ENCODE measurements at places on chromosomes 3 and 15.

GRCh38 chr15:73873889-73874511 is 636 bp downstream of the TBC1D21 start:
- DNase-seq, result no peak

DNA sequence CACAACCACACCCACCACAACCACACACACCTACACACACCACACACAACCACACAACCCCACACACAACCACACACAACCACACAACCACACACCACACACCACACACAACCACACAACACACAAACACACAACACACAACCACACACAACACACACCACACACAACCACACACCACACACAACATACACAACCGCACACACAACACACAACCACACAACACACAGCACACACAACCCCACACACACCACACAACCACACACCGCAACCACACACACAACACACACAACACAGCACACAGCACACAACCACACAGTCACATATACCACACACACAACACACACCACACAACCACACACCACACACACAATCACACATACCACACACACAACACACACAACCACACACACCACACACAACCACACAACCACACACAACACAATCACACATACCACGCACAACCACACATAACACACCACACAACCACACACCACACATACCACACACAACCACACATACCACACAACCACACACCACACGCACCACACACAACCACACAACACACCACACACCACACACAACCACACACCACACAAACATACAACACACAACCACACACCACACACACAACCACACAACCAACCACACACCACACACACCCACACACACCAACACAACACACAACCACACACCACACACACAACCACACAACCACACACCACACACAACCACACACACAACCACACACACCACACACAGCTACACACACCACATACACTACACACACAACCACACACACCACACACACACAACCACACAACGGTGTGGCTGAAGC is 23.7 kb downstream of the CPN2 start:
- no peak for DNase-seq

GRCh38 chr15:101469520-101470288 is 19.8 kb downstream of the PCSK6 start:
- no peak for DNase-seq

GRCh38 chr3:53856964-53857363 is 10.6 kb downstream of the IL17RB start:
- DNase-seq, result no peak

DNA sequence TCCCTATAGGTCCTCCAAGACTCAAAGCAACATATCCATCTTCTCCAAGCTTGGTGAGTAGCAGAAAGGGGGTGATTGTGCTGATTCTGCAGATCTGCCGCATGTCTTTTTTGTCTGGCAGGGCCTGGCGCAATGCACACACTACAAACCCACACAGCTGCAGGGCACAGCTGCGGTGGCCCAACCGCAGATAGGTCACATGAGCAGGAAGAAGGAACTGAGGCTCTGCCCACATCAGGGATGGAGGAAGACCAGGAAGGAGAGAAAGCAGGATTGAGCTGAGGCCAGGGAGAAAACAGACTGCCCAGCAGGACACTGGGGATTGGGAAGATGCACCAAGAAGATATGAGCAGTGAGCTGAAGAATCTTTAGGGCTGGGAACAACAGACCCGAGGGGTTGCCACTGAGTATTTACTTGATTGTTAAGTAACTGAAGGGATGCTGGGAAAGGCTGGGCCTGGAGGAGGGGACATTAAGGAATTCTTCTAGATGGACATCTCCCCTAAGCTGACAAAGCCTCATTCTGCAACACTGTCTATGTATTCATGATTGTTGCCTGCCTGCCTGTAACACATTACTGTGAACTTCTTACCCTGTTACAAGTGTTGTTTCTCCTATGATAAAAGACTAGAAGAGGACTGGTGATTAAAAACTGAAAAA is 126.7 kb downstream of the MYLK start:
- no peak for DNase-seq

DNA sequence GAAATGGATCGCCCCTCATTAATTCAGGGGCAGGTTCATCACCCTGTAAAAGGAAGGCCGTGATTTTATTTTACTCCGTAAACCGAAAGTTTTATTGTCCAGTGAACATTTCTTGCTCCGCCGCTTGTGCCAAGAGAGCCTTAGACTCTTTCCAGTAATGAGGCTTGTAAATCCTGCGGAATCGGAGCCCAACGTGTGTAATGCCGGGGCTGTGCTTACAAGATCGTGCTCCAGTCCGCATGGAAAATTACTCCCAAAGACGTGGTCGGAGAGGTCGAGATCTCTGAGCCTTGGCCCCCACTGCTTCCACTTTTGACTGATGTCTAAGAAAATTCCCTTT is 649 bp upstream of the PLOD2 start:
- no peak for DNase-seq

DNA sequence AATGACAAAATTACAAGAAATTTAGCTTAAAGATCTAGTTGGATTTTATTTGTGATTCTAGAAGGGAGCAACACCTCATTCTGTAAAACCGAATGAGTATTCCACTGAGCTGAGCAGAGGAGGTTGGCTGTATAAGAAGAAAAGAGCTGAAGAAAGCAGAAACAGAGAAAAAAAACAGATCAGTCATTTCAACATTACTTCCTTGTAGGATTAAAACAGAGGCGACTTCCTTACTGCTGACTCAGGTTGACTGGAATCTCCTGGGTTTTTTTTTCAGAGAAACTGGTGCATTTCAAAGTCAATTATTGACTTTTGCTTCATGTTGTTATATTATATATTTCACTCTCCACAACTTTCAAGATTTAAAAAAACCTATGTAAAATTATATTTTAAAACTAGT is 368.1 kb upstream of the UBE2E2 start:
- no peak for DNase-seq

- peak; percentile 8 for DNase-seq
Observed at GRCh38 chr3:68972358-68972979, 40.1 kb upstream of the TAFA4 start.

DNA sequence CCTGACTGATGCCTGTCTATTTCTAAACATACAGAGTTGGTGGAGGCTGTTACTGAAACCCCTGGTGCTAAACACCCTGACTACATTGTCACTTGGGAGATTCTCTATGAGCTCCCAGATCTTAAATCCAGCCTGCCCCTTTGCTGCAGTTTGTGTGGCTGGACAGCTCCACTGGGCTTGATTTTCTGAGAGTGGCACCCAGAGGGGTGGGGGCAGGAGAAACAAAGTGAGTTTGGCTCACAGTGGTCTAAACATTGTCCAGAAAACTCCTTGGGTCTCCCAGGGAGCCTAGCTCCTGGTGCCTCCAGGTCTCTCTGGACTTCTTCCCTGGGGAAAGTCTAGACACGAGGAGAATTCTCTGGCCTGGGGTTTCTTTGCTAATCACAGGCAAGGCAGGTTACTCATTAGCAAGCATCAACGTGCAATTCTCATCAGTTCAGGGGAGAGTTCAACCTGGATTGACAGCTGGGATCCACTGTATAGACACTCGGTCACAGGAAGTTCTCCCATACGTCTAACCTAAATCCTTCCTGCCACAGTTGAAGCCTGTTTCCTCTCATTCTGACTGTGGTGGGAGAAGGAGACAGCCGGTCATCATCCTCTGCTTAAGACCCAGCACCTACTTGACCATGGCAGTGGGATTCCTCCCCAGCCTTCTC is 7.1 kb upstream of the DLL4 start:
- no peak for DNase-seq

- DNase-seq, result no peak
Observed at GRCh38 chr15:29183071-29183831, 86.4 kb downstream of the NSMCE3 start.

GRCh38 chr3:111895071-111895470 is 36.0 kb downstream of the PHLDB2 start:
- no peak for DNase-seq

DNA sequence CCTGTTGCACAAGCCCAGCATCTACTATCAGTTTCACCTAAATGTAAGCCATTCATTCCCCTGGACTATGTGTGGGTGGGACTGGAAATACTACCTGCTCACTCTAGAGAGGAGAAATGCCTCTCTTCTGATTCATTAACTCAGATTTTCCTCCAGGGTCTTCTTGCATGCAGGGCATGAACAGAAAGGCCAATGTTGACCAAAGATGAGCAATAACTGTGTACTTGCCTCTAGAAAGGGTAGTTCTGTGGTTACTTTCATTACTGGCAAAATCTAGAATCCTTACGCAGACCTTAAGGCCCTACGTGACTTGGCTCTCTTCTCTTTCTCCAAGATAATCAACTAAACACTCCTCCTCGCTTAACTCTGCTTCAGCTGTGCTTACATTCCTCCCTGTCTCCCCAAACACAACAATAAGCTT is 81.4 kb upstream of the PSMD6 start:
- no peak for DNase-seq

GRCh38 chr3:44236485-44236908 is 5.2 kb upstream of the TOPAZ1 start:
- DNase-seq, result no peak

GRCh38 chr3:149339931-149340309 is 6.5 kb upstream of the TM4SF18 start:
- DNase-seq, result no peak

GRCh38 chr3:69283913-69284611 is 101.8 kb downstream of the FRMD4B start:
- no peak for DNase-seq

DNA sequence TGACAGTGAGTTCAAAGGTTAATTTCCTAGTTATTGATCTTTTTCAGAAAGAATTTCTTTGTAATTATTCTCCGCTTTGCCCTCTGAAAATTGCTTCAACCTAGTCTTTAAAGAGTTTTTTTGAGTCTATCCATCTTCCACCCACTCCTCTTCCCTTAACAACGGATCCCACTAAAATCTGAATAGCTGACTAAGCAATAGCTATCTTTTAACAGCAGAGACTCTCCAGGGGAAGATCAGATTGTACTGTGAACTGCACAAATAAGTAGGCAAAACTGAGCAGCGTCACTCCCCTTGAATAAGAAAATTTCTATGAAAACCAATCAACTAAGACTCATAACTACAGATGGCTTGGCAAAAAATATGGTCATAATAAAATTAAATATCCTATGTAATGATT is 127.9 kb downstream of the TUSC7 start:
- DNase-seq, result no peak

DNA sequence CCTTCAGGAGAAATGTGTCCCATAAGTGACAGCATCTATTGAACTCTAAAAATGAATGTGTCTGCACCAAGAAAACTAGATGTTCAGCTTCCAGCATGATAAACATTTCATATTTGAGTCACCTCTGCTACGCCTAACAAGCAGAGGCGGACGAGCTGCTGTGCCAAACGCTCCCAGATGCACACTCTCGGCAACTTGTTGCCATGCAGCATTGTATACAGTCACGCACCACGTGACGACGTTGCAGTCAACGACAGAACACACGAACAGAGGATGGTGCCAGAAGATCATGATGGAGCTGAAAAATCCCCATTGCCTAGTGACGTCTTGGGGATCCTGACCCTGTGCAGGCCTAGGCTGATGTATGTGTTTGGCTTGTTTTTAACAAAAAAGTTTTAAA is 137.5 kb downstream of the XXYLT1 start:
- DNase-seq, result peak; percentile 22

- no peak for DNase-seq
Observed at GRCh38 chr15:69067296-69067695, 52.8 kb downstream of the NOX5 start.

DNA sequence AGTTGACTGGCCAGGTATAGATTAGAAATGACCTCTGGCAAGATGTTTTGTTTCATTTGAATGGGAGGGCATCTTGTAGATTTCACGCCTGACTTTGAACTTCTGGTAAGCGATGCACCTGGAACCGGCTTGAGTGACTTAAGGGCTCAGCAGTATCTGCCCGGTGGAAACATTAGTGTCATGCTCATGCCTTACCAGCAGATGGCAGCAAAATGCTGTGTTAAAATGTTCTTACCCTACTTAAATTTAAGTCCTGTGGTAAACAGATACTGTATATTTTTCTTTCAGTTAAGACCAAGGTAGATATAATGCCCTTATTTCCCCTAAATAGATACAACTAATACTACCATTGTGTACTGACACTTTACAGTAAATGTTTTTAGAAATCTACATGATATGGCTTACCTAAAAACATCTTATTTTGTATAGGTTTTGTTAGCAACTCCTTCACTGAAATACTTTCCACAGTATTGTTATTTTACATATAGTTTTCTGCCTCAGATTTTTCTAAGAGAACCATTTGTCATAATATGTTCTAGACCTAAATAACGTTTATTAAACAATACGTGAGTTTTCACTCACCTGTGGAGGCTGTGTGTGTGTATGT is 25.5 kb downstream of the ASB7 start:
- peak; percentile 33 for DNase-seq

DNA sequence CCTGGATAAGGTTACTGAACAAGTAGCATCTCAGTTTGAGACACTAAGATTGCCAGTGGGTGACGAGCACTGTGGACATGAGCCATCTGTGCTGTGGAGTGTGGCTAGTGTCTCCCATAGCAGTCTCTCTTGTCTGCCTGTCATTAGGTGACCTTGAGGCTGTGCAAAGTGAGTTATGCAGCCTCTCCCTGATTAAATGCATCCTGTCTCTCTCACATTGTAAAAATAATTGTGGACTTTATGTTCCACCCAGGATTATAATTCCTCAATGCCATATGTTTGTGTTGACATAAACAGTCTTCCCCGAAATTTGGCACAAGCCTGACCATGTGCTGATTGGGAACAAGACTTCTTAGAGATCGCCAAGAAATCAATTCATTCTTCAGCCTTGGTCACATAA is 168.9 kb downstream of the MYRIP start:
- no peak for DNase-seq

DNA sequence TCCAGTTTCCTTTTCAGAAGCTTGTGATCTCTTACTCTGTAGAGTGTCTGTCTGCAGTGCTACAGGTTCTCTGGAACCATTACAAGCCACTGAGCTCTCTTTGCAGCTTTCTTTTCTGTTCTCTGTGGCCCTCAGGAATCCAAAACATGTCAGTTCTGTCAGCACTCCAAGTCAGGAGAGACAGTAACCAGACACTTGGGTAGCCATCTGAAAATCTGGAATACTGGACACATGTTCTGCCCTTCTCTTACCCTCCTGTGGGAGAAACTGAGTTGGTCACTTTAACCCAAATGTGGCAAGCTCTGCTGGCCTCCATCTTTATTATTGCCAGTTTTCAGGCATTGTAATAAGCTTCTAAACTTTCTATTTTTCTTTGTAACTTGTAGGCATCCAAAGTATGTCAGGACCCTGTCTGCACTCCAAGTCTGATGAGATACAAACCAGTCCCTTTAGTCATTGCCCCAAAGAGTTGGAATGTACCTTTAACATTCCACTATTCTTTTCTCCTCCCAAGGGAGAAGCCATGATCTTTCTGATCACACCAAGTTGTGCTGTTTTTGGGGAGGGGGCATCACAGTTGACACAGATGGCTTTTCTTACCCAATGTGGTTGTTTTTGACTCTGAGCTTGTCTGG is 183.7 kb downstream of the DPH6 start:
- no peak for DNase-seq

DNA sequence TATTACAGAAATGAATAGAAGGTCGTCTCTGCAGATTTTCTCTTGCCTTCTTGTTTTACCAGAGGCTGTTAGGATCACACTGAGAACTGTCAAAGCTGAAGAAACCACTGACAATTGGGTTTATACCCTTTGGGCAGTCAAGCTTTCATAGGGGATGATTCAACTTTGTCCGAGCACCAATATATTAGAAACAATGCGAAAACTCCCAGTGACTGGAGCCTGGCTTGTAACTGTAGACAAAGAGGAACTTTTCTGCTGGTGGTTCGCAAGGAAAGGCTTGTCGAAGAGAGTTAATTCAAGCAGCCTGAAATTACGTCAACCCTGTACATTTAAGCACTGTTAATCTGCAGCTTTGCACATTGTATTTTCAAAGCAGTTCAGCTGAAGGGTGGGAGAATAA is 193.2 kb upstream of the ZNF385D start:
- no peak for DNase-seq

Measured in stimulated activated CD4-positive, alpha-beta T cell treated with anti-CD3 and anti-CD28 coated beads, Interleukin-12 subunit alpha, Interleukin-12 subunit beta, amount 100 ng/mL, for 4 hours (primary cell).